ENCODE measurements at places on chromosomes 3 and 15.

DNA sequence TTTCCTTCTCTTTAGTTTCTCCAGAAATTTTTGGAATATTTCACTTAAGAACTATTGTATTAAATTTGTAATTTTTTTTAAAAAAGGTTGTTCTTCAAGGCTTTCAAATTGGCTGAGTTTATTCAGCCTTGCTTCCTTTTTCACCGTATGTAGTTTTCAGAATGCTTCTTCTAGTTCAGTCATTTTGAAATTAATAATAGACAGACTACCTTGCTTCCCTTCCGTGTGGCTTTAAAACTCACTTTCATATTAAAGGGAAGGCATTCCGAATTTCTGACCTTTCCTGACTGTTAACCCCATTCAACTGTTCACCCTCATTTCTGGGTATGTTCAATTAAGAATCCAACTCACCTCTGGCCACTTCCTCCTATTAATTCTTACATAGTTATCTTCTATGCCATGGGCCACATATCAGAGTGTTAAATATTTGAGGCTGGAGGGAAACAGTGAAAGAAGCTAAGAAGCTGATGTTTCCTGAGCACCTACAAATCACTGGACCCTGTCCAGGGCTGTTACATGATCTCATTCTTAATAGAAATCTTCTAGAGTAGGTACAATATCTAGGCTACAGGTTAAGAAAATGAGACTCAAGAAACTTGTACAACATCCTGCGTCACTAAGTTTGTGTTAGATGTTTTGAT is 237.5 kb downstream of the P3H2 start:
- DNase-seq: no peak

- DNase-seq: peak; percentile 41
These were observed 126.5 kb downstream of the FMN1 start for GRCh38 chr15:33068007-33068481.

DNA sequence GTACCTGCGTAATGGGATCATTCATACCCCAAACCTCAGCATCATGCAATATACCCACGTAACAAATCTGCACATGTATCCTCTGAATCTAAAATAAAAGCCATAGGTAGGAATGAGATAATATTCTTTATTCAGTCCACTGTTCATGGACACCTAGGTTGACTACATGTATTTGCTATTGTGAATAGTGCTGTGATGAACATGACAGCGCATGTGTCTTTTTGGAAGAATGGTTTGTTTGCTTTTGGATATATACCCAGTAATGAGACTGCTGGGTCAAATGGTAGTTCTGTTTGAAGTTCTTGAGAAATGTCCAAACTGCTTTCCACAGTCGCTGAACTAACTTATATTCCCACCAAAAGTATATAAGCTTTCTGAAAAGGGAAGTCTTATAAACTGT is 117.9 kb upstream of the FAM3D start:
- no peak for DNase-seq

GRCh38 chr3:180804916-180805315 is 107.6 kb upstream of the FXR1 start:
- DNase-seq: peak; percentile 41

DNA sequence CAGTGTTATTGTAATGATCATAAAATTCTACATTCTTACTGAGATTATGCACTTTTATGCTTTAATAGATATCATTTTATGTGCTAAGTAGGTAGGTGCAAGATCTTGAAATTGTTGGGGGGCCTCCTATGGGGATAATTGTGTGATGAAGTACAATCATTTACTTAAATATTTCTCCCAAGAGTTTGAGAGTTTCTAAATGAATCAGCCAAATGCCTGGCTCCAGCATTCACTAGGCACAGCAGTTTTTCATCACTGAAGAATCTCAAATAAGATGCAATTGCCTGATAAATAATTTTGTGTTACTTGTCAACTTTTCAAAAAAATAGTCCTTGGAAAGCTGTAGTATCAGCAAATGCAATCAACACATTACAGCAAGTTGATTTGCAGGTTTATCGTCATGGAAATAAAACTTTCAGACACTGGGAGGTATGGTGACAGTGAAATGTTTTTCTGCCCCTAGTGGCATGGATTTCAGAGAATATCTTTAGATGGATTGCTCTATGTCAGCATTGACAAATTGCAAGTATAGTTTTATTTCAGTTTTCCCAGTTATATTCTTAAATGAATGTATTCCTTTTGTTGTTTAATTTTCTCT is 167.1 kb downstream of the NEK11 start:
- DNase-seq: peak; percentile 2

Data from fibroblast of skin of abdomen (primary cell).